Activated CD4-positive, alpha-beta memory T cell treated with anti-CD3 and anti-CD28 coated beads, Interleukin-2, amount 10 ng/mL, durations not matched to agents 7 days and 5 days (primary cell): ENCODE measurements at places on chromosomes 4 and X. TPM values are rescaled to one million over a fixed set of nuclear protein-coding genes. Genes with fewer than 3 reads are reported as not detected.

Gene USP17L26
- total RNA-seq: not detected

Gene CLGN
- not detected for total RNA-seq

Gene ARHGAP36
- total RNA-seq: not detected

Gene GLUD2
- total RNA-seq: 0.63 TPM

Gene FMR1NB
- not detected for total RNA-seq

DNA sequence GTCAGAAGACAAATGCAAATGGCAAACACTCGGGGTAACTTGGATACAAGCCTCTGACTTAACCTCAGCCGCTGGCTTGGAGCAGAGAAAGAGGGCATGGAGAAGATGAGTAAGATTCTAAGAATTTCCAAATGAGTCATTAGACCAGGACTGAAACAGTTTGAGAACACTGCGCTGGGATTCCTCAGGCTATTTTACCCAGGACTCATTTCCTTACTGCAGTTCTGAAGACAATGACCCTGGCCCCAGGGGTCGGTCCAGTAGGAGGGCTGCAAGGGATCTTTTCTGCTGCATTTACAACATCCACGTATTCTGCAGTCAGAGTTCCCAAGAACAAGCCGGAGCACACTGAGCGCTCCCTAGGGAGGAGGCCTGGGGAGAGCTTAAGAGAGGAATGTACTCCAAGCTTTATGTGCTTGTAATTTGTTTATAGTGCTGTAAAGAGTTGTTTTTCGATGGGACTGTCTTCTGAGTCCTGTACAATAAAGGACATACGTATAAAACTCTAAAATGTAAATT is 27.3 kb upstream of the SORBS2 start:
- DNase-seq: no peak
- H3K4me3 ChIP-seq: no peak overlapping the region
- H3K36me3 ChIP-seq: no peaks in the 10 kb centered on the region
- no peaks in the 10 kb centered on the region for H3K27me3 ChIP-seq
- H3K27ac ChIP-seq: no peak overlapping the region

DNA sequence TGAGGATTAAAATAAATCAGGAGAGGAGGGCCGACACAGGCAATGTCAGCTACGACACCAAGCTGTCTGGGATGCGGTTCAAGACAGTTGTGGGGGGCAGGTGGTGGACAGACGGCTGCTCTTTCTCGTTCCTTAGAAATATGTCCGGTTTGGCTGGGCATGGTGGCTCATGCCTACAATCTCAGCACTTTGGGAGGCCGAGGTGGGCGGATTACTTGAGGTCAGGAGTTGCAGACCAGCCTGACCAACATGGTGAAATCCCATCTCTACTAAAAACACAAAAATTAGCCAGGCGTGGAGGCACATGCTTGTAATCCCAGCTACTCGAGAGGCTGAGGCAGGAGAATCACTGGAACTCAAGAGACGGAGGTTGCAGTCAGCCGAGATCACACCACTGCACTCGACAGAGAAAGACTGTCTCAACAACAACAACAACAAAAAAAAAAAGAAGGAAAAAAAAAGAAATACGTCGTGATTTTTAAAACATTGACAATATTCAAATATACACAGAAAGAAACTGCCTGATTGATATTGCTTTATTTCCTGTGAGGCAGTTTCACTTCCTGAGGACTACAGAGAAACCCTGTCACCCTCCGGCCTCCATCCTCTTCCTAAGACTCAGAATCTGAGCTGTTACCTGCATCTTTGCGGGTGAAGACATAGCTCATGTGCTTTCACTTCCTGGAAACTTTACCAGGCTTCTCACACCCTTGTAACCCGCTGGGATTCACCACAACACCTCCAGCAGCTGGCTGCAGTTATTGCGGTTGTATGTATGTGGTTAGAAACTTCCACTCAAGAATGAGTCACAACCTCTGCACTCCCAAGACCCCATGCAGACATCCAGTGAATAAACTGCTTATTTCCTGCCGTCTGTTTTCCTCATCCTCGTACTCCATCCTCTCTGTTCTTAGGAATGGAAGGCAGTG is 63.8 kb upstream of the STS start:
- no peaks in the 10 kb centered on the region for H3K27me3 ChIP-seq
- H3K4me1 ChIP-seq: peaks cover 47% of the 10 kb centered on the region
- H3K36me3 ChIP-seq: peaks cover 17% of the 10 kb centered on the region
- H3K27ac ChIP-seq: peak overlapping the region; percentile 76

GRCh38 chr4:88503344-88503743 is 20.2 kb downstream of the PYURF start:
- H3K27ac ChIP-seq: peak overlapping the region; percentile 17
- H3K27me3 ChIP-seq: no peaks in the 10 kb centered on the region
- peaks cover 69% of the 10 kb centered on the region for H3K36me3 ChIP-seq
- peaks cover 16% of the 10 kb centered on the region for H3K4me1 ChIP-seq

- H3K4me3 ChIP-seq: no peak overlapping the region
- H3K4me1 ChIP-seq: peaks cover 71% of the 10 kb centered on the region
- H3K27me3 ChIP-seq: peaks cover 5% of the 10 kb centered on the region
- peak overlapping the region; percentile 51 for H3K27ac ChIP-seq
These were observed 3.0 kb downstream of the ZNF275 start for GRCh38 chrX:153336988-153337387.

DNA sequence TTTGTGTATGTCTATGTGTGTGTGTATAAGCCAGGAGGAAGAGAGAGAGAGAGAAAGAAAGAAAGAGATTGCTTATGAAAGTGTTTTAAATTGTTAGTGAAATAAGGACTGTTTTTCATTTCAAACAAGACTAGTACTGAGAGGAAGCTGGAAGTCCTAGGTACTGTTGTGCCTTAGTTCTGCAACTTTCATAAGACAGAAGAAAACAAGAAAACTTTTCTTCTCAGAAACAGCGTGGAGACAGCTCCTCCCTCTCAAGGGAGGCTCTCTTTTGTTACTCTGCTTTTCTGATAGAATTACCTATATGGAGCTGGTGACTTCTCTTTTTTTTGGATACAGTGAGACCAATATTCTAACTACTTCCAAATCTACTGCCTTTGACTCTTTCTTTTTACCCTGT is 62.5 kb downstream of the BANK1 start:
- DNase-seq: no peak
- H3K4me1 ChIP-seq: no peaks in the 10 kb centered on the region
- no peaks in the 10 kb centered on the region for H3K36me3 ChIP-seq
- H3K27me3 ChIP-seq: peaks cover 2% of the 10 kb centered on the region
- no peak overlapping the region for H3K4me3 ChIP-seq

DNA sequence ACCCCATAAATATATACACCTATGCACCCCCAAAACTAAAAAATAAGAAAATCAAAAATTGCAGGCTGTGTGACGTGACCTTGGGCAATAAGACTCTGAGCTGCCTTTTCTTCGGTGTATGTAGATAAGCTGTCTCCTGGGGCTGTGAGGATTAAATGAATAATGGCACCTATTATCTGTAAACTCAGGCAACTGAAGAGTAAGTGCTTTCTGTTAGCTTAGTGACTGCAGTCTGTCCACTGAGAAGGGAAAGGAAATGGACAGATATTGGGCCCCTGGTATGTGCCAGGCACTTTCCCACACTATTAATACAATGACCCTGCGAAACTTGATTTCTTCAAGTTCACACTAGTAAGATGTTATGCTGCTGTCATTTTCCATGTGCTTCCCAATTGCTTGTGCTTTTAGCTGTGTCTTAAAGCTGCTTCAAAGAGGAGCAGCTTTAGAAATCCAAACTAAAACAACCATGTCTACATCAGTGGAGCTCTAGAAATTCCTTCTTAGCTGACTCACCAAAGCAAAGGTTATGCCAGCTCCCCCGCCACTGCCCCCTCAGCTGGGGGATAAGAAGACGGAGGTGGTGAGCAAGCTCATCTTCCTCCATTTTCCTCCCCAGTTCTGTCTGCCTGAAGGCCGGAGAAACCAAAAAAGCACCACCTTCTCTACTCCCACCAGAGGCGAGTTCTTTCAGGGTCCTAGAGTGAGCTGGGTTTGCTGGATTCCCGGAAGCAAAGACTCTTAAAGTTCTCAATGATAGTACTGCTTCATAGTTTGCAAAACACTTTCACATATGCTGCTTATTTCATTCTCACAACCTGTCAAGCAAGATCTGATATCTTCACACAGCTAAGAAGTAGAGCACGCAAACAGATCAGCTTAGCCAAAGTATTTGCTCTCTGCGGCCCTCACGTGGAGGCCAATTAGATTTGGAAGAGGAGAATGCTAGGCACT is 8.8 kb upstream of the DGAT2L6 start:
- DNase-seq: no peak
- peaks cover 9% of the 10 kb centered on the region for H3K4me1 ChIP-seq
- H3K36me3 ChIP-seq: peaks cover 19% of the 10 kb centered on the region
- H3K27me3 ChIP-seq: no peaks in the 10 kb centered on the region
- H3K4me3 ChIP-seq: no peak overlapping the region
- no peak overlapping the region for H3K27ac ChIP-seq

GRCh38 chr4:104524026-104524425 is 29.3 kb upstream of the CXXC4 start:
- DNase-seq: no peak
- H3K4me1 ChIP-seq: no peaks in the 10 kb centered on the region
- H3K4me3 ChIP-seq: no peak overlapping the region
- no peaks in the 10 kb centered on the region for H3K36me3 ChIP-seq
- H3K27ac ChIP-seq: no peak overlapping the region
